Choroid plexus epithelial cell (primary cell): ENCODE measurements at places on chromosomes 6 and 20.

- peak; percentile 73 for DNase-seq
Measured at GRCh38 chr6:144585217-144585814, 300.2 kb downstream of the UTRN start.

DNA sequence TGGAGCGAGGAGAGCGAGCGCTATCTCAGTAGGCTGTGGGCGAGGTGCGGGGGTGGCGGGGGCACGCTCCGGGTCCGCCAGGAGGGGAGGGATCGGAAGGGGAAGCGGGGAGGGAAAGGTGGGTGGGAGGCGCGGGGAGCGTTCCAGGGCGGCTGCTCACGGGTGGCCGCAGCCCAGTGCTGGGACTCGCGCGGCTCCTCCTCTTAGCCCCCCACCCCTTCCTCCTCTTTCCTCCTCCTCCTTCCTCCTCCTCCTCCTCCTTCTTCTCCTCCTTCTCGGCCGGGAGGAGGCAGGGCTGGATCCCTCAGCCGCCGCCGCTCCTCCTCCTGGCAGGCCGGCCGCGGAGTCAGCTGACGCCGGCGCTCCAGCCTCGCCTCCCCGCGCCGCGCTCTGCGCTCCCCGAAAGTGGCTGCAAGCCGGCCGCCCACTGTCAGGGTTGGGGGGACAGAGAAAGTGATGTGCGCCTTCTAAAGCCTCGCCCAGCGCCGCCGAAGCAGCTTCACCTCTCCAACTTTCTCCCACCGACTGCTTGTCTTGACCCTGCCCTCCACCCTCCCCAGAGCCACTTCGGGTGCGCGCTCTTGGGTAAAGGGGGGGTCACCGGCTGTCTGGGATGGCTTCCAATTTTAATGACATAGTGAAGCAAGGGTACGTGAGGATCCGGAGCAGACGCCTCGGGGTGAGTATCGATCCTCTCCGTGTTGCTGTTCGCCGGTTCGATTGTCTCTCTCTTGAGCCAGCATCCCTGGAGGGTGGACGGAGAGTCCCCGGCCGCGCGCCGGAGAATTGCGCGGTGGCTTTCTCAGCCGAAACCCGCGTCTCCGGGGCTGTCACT lies at the start of gene DOK5:
DOK5 (plus strand) TSS at position 260 of the 835 bp plus-strand sequence; CDS start at position 614, 354 bp downstream.
- peak; percentile 15 for DNase-seq

- DNase-seq, result no peak
Measured at GRCh38 chr6:154394571-154394970, 38.0 kb upstream of the IPCEF1 start.

- no peak for DNase-seq
Measured at GRCh38 chr20:17648315-17648646, 33.8 kb downstream of the RRBP1 start.

DNA sequence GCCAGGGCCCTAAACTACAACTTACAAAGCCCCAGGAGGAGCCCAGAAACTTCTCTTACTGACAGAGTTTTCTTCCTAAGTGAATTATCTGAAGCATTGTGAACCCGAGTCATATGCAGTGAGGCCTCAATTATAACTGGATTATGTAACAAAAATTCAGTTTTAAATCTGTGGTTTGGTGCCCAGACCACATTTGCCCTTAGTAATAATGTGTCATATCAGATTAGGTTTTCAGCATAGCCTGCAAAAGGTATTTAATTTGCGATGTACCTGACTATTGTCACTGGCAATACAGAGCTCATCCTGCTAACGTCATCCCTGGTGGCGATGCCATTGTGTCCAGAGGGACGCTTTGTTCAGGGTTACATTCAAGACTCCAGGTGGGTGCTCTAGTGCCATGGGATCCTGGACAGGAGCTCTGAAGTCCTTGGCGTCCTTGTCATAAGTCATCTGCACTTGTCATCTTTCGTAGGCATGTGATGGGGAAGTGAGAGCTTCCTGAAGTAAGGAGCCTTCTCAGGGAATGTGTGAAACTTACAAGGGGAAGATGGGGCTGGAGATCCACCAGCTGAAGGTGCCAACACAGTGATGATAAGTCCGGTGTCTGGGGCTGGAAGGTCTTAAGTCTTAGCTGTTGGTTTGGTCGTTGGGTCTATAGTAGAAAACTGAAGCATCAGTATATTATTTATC lies 65.1 kb downstream of the HIVEP1 start:
- DNase-seq, result no peak

- DNase-seq, result peak; percentile 21
Measured at GRCh38 chr20:6070829-6071695, 17.2 kb upstream of the LRRN4 start.

- DNase-seq, result peak; percentile 61
Measured at GRCh38 chr6:1797801-1798200, 188.1 kb downstream of the FOXC1 start.

GRCh38 chr6:20924911-20925543 lies 390.8 kb downstream of the CDKAL1 start:
- DNase-seq, result no peak

DNA sequence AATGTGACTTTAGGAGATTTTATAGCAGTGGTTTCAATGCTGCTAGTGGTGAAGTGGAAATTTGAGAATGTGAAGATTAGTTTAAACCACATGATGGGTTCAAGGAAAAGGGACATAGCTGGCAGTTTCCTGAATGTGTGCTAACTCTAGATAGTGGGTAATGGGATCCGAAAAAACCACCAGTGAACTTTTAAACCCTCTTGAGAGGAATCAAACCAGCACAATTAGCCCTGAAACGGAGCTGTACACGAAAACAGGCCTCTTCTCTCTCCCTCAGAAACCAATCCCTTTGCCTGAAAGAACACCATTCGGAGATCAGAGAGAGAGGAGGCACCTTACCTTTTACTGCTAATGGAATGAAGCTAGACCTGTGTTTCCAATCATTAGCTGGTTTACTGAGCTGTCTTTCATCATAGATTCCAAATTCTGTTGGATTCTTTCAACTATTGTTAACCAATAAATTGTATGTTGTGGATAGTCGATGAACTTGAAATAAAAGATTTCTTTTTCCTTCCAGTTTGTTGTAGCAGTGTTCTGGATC lies 103.9 kb downstream of the AIG1 start:
- DNase-seq, result peak; percentile 45

DNA sequence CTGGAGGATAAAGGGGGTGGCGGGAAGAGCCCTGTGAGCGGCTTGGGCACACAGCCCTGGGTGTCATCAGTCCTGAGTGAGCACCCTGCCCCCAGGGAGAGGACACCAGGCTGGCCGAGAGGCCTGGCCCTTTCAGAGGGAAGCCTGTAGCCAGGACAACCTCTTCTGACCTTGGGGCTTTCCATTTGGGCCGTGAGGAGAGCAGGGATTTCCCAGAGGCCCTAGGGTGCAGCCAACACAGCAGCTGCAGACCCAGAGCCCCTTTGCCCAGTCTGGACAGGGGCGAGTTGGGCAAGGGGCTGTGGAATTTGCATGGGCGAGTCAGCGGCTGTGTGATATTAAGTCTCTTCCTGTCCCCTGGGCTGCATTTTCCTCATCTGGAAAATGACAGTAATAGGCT lies 6.3 kb downstream of the MAP1LC3A start:
- no peak for DNase-seq

- DNase-seq, result no peak
Measured at GRCh38 chr6:111727041-111727440, 121.4 kb upstream of the TRAF3IP2 start.

- no peak for DNase-seq
Measured at GRCh38 chr20:47154089-47154488, 202.4 kb downstream of the ZMYND8 start.

DNA sequence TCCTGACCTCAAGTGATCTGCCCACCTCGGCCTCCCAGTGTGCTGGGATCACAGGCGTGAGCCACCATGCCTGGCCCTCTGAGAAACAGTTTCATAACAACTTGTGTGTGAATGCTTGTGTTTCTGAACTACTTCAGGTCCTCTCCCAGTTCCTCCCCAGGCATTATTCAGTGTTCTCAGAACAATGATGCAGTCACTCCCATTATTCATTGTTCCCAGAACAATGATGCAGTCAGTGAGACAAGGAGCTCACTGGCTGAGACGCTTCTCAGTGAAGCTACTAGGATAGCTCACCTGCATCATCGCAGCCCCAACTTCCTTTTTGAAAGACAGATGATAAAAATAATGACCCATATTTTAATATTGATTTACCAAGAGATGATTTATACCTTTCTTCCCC lies 71.5 kb downstream of the NDUFAF5 start:
- DNase-seq, result no peak

GRCh38 chr6:89566008-89566800 lies 72.3 kb downstream of the LYRM2 start:
- no peak for DNase-seq

DNA sequence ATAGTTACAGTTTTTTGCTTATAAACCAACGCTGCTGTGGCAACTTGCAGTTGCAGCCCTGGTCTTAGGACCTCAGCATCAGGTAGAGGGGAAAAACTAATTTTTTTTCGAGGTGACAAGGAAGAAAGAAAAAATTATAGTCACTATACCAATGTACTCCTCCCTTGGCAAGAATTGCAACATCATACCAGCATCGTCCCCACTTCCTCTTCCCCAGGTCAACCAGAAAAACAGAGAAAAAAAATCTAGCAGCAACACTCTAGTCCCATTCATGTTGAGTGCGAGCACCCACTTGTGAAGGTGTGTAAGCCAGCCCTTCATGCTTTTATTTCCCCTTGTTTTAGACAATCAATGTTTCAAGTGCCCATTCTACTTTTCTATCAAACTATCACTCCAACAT lies 13.1 kb upstream of the DCBLD1 start:
- no peak for DNase-seq

- no peak for DNase-seq
Measured at GRCh38 chr6:15536198-15536955, 126.5 kb downstream of the DTNBP1 start.

GRCh38 chr6:151721146-151721545 lies 86.3 kb upstream of the ESR1 start:
- DNase-seq, result no peak

DNA sequence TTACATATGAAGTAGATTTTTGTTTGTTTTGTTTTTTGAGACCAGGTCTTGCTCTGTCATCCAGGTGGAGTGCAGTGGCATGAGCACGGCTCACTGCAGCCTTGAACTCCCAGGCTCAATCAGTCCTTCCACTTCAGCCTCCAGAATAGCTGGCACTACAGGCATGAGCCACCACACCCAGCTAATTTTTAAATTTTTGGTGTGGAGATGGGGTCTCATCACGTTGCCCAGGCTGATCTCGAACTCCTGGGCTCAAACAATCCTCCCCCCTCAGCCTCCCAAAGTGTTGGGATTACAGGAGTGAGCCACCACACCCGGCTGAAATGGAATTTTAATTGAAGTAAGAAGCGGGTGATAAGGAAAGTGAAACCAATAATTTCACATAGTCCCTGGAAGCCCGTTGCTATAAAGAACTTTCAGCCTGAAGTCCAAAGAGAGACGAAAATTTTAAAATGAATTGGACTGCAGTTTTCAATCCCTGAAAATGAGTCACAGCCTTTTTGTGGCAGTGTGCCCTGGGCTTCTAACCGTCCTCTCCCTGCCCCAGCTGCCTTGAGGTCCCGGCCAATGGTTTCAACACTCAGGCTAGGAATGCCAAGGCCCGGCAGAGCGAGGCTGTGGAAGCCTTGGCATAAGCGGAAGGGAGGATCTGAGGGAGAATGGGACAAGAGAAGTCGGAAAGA lies 757 bp downstream of the RAET1E start:
- peak; percentile 78 for DNase-seq

DNA sequence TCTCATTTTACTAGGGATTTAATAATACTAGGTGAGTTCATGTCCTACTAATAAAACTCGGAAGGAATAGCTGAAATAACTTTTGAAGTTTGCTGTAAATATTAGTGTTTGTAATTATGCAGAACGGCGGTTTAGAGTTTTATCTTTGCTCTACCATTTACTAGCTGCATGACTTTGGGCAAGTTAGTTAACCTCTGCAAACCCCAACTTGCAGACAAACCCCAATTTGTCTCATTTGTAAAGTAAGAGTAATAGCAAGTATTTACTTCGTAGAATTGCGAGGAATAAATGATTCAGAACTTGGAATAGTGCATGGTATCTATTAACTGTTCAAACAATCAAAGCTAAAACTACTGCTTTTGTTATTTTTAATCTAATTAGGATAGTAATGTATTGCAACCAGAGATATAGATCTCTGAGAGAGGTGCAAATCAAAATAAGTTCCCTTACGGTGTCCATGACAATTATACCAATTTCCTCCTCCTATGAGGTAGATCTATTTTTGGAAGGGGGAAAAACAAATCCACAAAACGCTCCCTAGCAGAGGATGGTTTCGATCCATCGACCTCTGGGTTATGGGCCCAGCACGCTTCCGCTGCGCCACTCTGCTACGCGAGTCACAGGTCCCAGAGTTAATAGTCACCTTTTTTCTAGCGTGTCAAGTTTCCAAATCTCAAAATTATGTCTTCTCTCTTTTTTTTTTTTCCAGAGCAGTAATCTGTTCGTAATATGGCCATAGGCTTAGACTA lies 35.1 kb upstream of the BTN3A2 start:
- peak; percentile 66 for DNase-seq

DNA sequence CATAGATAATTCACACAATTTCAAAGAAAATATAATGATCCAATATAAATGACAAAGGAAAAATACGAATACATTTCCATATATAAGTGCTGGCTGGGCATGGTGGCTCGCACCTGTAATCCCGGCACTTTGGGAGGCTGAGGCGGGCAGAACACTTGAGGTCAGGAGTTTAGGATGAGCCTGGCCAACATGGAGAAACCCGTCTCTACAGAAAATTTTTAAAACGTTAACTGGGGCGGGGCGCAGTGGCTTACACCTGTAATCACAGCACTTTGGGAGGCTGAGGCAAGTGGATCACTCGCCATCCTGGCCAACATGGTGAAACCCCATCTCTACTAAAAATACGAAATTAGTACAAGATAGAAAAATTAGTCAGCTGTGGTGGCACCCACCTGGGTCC lies 14.9 kb upstream of the MAPK13 start:
- no peak for DNase-seq

DNA sequence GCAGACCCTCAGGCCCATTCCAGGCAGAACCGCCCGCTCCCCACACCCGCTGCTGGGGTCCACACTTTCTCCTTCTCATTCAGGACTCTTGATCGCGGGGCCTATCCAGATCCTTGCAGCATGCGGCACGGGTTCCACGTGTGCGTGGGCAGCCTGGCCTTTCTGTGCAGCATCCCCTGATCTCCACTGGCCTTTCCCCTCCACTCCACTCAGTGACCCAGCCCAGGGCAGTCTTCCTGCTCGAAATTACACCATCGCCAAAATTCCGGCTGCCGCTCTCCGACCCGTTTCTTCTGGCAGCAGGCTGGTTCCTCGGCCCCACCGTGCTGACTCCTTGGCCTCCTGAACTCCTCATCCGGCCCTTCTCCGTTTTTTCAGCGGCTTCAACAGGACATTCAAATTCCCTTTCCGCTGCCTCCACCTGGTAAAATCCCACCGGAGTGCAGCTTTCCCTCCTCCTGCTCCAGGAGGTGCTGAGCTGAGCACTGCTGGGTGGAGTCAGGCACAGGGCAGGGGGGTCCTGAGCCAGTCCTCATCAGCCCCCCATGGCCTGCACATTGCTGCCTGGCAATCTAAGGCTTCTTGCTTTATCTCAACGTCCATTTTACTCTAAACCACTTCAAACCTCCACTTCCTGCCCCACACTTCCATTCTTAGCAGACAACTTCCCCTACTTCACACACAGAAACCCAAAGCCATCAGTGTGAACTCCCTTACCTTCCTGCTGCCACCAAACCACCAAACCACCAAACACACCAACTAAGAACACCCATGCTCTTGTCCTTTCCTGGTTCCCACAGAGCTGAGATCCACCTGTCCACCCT lies 9.0 kb downstream of the SFT2D1 start:
- no peak for DNase-seq

- no peak for DNase-seq
Measured at GRCh38 chr6:129713806-129714333, 3.9 kb upstream of the ARHGAP18 start.
